ENCODE measurements at places on chromosomes 1 and 21.
A peak's percentile ranks its signal among the peaks of the same experiment; 100 is the strongest.

GRCh38 chr21:41451753-41452676 lies 26.0 kb downstream of the MX1 start:
- DNase-seq: no peak

GRCh38 chr1:163168053-163168452 lies 34.7 kb downstream of the RGS5 start:
- DNase-seq: no peak

DNA sequence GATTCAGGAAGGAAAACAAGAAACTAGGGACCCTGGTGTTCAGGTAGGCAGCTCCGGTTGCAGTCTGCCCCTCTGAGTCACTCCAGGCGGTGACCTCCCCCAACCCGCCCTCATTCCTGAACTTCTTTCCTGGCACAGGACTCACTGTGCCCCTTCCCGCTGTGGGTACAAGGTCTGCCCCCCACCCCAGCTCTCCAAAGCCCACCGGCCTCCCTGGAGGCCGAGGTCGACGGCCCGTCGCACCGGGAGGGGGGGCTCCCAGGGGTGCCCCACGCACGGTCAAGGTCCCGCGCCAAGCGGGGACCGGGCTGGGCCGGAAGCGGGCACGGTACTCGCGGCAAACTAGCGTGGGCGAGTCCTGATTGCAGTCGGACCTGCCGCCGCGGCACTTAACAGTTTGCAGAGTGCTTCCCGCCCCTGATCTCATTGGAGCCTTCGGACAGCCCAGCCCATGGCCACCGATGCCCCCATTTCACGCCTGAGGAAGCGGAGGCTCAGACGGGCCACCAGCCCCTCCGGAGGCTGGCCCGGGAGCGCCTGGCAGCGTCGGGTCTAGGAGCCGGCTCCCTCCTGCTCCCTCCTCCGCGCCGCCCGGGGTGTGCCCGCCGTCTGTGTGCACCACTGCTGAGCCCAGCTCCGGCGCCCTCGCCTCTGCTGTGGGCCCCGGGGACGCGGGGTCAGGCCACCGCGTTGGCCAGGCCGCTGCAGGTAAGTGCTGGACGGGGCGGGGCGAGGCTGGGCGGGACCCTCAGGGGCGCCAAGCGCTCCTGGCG lies at the start of gene GJB3:
TSS of gene GJB3 (plus strand) at position 144 of the 773 bp plus-strand sequence. CDS start 3,549 bp downstream, outside the sequence.
- no peak for DNase-seq

GRCh38 chr1:112508278-112509004 lies at the start of gene WNT2B:
Gene WNT2B, plus strand, starts transcription at chr1:112508965. Its CDS starts 298 bp downstream, at chr1:112509263.
- DNase-seq: peak; percentile 22

GRCh38 chr1:62299426-62300200 lies 19.6 kb downstream of the KANK4 start:
- peak; percentile 90 for DNase-seq

DNA sequence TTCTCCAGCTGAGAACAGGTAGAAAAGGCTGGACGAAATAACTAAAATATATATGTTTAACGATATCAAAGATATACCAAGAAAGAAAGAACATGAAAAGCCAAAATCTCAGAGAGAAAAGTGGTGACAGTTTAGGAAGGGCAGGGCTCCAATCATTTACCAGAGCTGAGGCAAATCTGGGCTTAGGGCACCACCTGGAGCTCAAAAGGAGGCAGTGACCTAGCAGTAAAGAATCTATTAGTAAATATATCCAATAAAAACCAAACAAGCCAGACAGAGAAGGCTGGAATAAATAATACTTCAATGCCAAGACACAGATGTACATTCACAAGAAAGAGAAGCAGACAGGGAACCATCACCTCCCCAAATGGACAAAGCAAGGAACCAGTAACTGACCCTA lies 43.5 kb downstream of the CHIA start:
- no peak for DNase-seq

- DNase-seq: peak; percentile 42
Observed at GRCh38 chr1:66725885-66726665, 26.2 kb upstream of the DYNLT5 start.

DNA sequence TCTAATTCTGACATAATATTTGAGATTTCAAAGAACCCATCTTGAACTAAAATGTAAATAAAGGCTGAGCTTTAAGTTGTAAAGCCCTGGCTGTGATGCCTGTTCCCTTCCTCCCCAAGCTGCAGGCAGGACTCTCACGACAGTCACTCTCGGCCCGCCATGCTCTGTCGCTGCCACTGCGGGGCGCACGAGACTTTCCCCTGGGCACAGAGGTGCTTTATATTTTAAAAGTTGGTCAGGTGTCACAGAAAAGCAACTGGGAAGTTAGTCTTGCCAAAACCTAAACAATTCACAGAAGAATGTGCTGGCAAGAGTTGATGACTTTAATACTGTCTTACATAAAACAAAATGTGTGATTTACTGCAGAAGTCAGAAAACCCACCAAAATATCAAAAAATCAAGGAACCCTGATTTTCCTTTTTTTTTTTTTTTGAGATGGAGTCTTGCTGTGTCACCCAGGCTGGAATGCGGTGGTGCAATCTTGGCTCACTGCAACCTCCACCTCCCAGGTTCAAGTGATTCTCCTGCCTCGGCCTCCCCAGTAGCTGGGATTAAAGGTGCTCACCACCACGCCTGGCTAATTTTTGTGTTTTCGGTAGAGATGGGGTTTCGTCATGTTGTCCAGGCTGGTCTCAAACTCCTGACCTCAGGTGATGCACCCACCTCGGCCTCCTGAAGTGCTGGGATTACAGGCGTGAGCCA lies 10.7 kb downstream of the LRRC47 start:
- DNase-seq: no peak

- no peak for DNase-seq
Observed at GRCh38 chr1:203671521-203672278, 45.1 kb downstream of the ATP2B4 start.

GRCh38 chr1:162197615-162198421 lies 128.3 kb downstream of the NOS1AP start:
- no peak for DNase-seq

GRCh38 chr1:46522969-46523320 lies 28.5 kb downstream of the KNCN start:
- DNase-seq: no peak

GRCh38 chr1:111734856-111735255 lies 4.3 kb downstream of the INKA2 start:
- DNase-seq: no peak

DNA sequence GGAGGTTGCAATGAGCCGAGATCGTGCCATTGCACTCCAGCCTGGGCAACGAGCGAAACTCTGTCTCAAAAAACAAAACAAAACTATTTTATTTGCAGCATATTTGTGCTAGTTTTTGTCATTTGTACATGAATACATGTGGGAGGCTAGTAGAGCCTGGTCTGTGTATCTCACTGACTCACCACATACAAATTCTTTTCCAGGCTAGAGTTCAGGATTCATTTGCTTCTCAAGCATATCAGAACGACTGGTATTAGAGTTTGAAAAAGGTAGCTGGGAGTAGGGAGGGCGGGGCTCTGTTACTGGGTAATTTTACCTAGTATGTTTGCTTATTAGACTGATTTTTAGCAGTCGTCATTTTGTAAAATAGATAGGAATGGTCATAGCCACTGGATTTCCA lies 4.5 kb upstream of the TOR3A start:
- DNase-seq: no peak

DNA sequence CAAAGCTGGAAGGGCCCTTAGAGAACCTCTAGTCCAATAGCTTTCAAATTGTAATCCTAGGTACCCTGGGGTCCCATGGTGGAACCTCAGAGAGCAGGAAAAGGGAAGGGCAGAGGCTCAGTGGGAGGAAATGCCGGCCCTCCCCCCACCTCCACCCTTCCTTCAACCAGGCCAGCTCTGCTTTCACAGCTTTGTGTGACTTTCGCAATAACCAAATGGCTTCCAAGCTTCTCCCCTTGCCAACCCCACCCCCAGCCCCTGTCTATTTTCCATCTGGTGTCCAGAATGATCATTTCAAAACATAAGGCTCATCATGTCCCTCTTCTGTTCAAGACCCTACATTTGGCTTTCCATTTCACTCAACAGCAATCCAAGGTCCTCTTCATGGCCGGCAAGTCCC lies 74.4 kb downstream of the CD58 start:
- DNase-seq: no peak

- DNase-seq: no peak
Observed at GRCh38 chr1:59089922-59090457, 206.9 kb upstream of the FGGY start.

GRCh38 chr1:229030630-229031029 lies 240.3 kb upstream of the RAB4A start:
- no peak for DNase-seq

DNA sequence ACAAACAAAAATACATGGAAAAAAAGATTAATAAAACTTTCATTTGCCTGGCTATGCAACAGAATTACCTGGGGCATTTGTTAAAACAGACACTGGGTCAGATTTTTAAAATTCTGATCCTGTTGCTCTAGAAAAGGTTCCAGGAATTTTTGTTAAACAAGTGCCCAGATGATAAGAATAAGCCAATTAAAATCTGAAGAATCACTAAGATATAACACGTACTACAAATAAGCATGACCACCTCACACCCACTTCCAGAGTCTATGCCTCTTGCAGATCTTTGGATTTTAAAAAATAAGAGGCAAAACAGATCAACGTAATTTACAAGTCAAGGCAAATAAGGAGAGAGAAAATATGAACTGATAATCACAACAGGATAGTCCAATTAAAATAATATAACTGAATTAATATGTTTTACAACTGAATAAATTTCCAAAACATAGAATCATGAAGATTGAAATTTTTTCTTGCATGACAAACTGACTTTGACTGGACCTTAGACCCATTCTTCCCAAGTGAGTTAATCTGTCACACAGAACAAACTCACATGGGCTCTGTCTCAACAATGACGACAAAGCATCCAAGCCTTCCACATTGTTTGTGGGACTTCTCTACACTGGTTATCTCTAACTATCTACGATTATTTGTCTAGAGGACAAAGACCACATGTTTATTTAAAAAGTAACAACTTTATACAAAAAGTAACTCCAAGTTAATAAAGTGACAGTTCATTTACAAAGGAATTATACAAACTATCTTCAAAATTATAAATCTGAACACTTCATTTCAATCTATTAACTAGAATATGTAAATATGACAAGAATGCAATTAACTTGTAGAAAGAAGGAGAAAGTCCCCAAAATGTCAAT lies 56.9 kb downstream of the COP1 start:
- DNase-seq: no peak

GRCh38 chr21:45266518-45267389 lies 20.9 kb downstream of the POFUT2 start:
- no peak for DNase-seq

GRCh38 chr1:29120947-29121485 lies 2.7 kb downstream of the TMEM200B start:
- no peak for DNase-seq

DNA sequence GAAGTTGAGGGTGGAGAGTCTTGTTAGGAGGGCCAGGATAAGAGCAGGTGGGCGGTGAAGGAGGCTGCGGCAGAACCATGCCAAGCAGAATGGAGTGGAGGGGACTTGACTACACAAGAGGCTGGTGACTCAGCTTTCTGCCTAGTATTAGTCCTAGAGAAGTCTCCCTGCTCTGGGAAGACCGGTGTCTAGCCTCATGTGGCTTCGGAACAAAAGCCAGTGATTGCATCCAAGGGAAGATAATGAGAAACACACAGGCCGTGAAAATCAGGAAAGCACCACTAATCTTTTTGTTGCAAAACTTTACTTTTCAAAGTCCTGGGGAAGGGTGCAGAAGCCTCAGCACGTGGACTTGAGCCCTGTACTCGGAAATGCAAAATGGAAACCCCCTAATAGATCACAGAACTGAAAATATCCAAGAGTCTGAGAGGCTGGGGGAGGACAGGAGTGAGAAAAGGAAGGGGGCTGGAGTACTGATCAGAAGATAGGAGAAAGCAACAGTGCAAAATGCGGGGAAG lies 31.4 kb downstream of the DDR2 start:
- peak; percentile 27 for DNase-seq

DNA sequence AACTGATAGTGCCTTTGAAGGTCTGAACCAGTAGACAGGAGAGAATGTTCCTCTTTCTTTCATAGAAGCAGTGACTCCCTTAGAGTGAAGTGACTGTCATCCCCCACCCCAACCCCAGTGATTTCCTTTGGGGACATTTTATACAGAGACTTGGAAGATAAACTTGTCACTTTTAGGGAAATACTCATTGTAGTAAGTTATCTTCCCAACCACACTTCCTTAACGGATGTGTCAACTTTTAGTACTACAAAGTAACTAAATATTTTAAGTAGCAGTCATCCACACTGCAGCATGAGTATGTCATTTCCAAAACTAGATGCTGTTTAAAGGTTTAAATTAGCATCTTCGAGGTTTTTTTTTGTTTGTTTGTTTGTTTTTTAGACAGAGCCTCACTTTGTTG lies 13.7 kb downstream of the LRRC8B start:
- DNase-seq: no peak

GRCh38 chr1:225973158-225973557 lies 26.0 kb downstream of the SDE2 start:
- DNase-seq: peak; percentile 81

DNA sequence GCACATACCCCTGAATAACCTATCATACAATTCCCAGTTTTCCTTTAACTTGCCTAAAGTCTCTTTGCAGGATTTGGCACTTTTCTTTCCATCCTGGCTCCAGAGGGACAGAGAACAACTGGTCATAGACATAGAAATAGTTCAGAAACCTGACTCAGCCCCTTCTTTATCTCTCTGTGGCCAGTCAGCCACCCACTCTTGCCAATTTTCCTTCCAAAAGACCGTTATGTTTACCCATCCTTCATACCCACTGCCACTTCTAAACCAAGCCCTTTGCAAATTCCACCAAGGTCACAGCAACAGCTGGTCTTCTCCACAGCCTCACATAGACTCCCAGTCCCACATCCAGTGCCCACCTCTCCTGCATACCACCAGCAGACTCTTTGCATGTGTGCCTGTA lies 127.2 kb upstream of the FGGY start:
- DNase-seq: no peak

DNA sequence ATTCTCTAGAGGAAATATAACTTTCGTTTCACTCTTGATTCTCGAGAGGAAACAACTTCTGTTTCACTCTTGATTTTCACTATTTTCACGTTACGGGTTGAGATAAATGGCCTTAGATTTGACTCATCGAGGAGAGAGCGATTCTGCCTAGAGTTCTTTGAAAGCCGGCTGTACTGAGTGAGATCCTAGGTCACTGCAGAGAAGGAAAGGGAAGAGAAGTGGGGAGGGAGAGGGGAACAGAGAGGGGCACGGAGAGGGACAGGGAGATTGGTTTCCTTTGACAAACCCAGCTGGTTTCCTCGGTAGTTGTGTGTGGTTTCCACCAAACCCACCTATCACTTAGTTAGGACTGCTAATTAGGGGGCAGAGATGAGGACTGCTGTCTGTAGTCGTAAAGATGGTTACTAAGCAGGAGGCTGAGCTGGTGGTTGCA lies 21.6 kb upstream of the GPR137B start:
- DNase-seq: no peak

DNA sequence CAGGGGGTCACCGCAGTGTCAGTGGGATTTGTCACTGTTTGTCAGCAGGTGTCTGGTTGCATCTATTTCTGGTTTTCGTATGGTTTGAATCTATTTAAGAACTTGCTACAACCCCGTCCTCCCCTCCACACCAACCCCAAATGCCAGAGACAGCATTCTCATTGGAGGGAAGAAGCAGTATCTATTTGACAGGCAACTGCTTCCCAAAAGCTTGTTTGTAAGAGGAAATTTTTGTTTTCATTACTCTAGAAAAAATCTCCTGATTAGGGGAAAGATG lies 54.4 kb downstream of the NR5A2 start:
- DNase-seq: no peak

Measured in SHP77 (cell line).